Stomach (tissue), 19 donors: ENCODE measurements at places on chromosomes 5 and 9.

- peak; percentile 33 for DNase-seq
These were observed 453.0 kb downstream of the EFNA5 start for GRCh38 chr5:107217721-107218130.

- DNase-seq: peak; percentile 60
These were observed 12.0 kb downstream of the TNC start for GRCh38 chr9:115106001-115106400.

- peak; percentile 30 for DNase-seq
These were observed 40.4 kb downstream of the FER start for GRCh38 chr5:108788142-108788541.

- peak; percentile 99 for DNase-seq
These were observed 8.8 kb upstream of the TRAF1 start for GRCh38 chr9:120935383-120935857.

GRCh38 chr9:138099803-138100598 is 222.4 kb downstream of the CACNA1B start:
- peak; percentile 7 for DNase-seq

DNA sequence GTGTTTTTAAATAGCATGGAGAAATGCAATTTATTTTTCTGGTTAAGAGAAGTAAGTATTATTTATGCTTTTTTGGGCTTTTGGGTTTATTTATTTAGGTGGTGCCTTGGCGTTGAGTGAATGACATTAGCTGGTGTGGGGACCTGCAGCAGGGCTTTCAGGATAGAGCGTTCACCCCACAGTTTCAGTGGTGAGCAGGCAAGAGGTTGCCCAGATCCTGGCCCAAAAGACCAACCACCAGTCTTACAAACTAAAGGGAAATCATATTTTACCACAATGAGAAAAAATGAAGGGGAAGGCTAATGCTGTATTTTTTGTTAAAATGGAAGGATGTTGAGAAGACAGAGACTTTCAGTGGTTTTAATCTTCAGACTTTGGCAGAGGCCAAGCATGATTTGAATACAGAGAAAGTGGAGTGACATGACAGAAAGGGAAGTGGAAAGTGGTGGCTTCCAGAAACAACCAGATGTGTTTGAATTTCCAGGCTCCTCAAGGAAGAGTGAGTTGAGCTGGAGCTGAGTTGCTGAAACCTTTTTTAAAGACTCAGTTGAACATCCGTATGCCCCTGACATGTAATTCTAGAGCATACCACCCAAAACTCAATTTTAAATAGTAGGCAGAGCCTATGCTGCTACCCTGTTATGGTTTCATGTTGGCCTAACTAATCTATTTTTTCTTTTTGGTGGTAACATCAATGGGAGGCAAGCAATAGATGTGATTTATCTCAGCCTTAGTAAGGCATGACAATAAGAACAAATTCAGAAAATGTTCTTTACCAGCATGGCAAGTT is 94.8 kb downstream of the AOPEP start:
- no peak for DNase-seq

GRCh38 chr9:27367175-27367798 is 70.3 kb upstream of the EQTN start:
- DNase-seq: no peak

GRCh38 chr5:157328277-157328912 is 62.5 kb downstream of the CYFIP2 start:
- DNase-seq: peak; percentile 63

DNA sequence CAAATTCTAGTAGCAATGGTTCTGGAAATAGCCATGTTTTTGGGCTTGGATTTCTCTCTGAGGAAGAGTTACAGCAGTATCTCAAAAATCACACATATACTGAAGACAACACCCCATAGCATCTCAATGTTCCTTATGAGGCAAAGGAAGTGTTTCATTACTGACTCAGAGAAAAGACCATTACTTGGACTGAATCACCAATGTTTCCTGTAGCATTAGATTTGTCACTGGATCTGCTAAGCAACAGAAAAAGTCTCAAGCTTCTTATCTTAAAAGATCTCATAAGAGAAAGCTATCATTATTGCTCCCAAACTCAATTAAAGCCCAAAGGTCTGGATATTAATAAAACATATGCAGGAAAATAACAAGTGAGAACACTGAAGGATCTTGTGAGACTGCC is 272.4 kb downstream of the ADAMTS6 start:
- no peak for DNase-seq

DNA sequence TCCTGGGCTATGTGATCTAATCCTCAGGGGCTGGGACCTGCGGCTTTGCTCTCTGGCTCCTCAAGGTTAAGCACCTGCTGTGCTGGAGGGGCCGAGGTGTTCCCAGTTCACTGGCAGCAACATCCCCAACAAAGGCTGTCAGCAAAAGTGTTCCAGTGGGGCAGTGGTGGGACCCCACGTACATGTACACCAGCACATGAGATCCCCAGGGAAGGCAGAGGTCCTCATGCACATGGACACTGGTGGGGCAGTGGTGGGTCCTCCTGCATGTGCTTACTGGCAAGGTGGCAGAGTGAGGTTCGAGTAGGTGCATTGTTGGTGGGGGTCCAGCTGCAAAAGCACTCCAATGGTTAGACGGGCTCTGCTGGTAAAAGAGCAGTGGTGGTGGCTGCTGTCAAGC is 255.6 kb upstream of the MPDZ start:
- DNase-seq: no peak

- DNase-seq: no peak
These were observed 25.4 kb upstream of the ZSWIM6 start for GRCh38 chr5:61306531-61307131.

DNA sequence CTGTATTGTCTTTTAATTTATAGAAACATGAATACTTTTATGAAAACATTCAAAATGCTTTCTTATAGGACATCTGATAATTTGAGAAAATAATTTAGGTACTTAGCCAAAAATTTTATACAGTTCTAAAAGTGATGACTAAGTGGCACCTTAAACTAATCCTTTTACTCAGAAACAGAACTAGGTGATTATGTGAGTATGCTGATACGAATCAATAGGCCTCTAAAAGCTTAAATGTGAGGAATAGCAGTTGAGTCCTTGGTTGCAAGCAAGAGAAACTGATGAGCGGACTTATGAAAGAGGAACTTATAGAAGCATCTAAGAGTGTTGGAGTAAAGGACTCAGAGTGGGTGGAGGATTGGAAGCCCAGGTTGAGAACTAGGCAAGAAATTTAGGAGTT is 26.4 kb downstream of the ANXA1 start:
- DNase-seq: no peak

DNA sequence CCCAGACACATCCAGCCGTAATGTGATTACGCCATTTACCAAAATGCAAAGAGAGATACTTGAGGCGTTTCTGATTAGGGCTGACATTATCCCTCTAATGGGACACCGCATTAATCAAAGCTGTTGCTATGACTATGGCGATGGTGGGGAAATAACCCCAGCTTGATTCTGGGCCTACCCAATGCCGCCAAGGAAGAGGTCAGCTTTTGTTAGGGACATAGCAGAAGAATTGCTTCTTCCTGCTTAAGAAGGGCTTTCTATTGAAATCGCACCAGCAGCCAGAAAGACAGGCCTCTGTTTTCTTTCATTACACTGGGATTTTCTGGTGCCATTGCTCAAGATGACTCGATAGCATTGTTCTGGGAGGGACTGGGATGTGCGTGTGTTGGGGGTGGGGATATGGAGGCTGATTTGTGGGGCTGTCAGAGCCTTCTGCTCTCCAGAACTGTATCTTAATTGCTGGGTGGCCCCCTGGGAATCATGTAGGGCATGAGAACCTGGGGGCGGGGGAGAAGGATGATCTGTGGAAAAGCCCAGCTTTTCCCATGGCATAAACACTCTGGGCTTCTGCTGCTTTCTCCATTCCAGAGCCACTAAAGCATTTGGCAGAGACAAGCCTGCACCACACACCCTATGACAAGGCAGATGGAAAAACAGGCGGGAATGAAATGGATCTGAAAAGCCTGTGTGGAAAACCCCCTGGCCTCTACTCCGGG is 106.5 kb upstream of the RAD23B start:
- DNase-seq: peak; percentile 75

DNA sequence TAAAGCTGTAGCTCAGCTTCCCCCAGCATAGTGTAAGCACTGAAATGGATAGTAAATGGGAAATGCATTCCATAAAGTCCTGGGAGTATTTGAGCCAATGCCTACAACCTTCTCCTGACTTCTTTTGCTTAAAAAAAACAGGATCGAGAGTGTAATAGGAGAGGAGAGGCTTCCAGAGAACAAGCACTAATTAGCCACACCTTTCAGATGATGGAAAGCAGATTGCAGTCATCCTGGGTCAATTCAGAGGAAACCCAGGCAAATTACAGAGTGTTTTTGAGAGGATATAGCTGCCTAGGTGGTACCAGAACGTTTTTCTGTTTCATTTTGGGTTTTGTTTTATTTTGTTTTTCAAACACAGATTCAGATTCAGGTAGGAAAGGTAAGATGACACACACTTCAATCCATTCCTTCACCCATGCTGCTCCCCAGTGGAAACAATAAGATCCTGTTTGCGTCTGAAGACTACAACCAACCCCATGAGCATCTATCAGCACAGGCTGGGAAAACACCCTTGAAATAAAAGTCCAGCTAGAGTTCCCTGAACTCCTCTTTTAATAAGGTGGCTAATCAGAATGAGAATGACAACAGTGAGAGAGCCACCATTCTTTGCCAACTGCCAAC is 95.6 kb downstream of the RFK start:
- no peak for DNase-seq

DNA sequence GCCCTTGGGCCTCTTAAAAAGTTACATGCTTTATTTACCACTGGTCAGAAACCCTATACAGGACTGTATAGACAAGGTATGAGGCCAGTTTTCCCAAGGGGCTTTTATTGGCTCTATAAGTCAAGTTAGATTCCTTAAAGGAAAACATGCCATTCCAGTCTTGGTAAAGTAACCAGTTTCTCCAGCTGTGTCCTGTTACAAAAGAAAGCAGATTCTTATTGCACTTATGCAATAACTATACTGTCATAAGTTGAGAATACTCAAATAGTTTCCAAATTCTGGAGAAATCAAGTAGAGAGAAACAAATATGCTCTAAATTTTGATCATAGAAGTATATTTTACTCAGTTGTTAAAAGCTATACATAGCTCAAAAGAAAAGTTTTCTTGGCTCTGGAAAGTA is 47.2 kb downstream of the PTGS1 start:
- DNase-seq: no peak

DNA sequence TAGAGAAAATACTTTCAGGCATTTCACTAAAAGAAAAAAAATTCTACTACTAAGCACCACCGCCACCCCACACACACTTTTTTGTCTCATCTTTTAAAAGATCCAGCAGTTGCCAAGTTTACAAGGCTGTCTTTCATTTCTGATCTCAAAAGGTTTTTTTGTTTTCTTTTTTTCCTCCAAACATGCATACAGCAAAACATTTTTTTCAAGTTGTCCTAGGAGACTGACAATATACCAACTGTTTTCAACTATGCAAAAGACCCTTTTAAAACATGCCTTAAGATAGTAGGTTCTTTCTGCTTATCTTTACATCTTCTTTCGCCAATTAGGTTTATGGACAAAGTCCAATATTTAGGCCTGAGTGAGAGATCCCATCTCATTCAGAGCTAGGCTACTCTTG is 65.2 kb downstream of the HMHB1 start:
- no peak for DNase-seq

GRCh38 chr5:10518347-10518746 is 45.5 kb upstream of the ANKRD33B start:
- DNase-seq: no peak

DNA sequence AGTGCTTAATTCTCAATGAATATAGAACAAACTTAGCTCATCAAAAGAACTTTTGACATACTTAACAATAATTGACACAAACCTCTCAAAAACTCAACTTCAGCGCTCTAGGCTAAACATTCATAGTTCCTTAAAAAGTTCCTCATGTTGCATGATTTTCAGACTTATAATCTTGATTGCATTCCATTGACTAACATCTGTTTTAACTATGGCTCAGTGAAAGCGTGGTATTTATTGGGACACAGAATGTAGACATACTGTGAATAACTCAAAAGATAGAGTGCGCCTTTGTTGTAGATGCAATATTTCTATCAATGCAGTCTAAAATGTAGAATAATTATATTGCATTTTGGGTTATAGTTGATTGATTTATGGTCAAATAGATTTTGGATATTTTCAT is 227.1 kb upstream of the HAPLN1 start:
- DNase-seq: no peak

DNA sequence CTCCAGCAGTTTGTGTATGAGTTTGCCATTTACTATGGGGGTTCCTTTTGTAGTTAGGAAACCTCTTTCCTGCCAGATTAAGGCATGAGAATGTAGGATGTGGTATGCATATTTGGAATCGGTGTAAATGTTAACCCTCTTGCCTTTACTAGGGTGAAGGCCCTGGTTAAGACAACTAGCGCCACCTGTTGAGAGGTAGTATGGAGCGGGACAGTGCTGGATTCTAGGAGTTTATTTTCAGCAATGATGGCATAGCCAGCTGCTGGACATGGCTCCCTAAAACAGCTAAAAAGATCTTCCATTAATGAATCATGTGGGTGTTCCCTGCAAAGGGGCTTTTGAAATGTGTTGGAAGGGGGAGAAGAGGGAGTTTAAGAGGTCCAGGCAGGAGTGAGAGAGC is 30.7 kb upstream of the GPX3 start:
- DNase-seq: no peak

GRCh38 chr9:76818271-76818670 is 54.0 kb downstream of the PCA3 start:
- DNase-seq: peak; percentile 86

GRCh38 chr9:113531919-113532808 is 68.6 kb downstream of the RGS3 start:
- DNase-seq: no peak

DNA sequence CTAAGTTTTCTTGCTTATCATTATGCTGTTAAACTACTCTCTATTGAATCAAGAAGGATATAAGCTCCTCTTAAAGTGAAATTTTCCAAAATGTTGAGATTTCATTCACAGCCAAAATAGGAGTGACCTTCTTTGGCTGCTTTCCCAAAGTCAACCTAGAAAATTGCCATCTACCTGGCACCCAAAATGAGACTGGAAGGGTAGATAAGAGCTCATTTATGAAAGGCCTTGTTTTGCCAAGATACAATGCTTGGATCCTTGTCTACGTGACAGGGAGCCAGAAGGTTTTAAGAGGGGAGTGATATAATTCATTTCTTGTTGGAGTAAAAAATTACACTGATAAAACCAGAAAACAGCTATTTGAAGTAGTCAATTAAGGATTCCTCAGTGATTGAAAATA is 287.1 kb downstream of the IZUMO3 start:
- no peak for DNase-seq

GRCh38 chr5:177338251-177339106 is 13.0 kb downstream of the LMAN2 start:
- no peak for DNase-seq

DNA sequence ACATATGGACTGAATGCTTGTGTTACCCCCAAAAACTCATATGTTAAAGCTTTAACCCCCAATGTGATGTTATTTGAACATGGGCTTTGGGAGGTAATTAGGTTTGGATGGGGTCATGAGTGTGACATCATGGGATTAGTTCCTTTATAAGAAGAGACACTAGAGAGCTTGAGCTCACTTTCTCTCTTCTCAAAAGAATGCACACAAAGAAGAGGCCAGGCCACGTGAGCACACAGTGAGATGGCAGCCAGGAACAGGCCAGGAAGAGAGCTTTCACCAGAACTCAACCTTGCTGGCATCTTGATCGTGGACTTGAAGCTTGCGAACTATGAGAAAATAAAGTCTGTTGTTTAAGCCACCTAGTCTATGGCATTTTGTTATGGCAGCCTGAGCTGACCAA is 360.6 kb downstream of the NR2F1-AS1 start:
- DNase-seq: no peak
